ENCODE measurements at places on chromosomes 4 and X.
A peak's percentile ranks its signal among the peaks of the same experiment; 100 is the strongest.

DNA sequence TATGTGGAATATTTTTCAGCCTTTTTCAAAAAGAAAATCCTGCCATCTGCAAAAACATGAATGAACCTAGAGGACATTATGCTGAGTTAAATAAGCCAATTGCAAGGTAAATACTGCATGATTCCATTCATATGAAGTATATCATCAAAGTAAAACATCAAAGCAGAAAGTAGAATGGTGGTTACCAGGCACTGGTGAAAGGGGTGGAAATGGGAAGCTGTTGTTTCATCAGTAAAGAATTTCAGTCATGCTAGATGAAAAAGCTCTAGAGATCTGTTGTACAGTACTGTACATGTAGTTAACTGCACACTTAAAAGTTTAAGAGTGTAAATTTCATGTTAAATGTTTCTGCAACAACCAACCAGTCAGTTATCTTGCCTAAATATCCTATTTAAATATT lies 196.8 kb upstream of the ADGRL3 start:
- no peak for DNase-seq

DNA sequence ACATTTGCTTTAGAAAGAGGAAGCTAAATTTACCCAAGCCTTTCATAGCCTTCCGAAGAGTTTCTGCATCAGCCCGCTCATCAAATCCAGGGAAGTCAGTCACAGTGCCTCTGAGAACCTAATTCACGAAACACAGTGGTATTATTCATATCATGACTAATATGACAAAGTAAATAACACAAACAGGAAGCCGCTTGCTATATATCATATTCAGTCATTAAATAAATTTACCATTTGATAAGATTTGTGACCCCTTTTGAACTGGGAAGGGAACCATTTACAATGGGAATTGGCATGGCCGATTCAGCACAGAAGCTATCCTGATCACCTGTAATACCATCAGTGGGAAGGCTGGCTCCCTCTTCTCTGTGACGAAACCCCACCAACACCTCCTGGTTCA lies 10.5 kb downstream of the ANXA5 start:
- no peak for DNase-seq

DNA sequence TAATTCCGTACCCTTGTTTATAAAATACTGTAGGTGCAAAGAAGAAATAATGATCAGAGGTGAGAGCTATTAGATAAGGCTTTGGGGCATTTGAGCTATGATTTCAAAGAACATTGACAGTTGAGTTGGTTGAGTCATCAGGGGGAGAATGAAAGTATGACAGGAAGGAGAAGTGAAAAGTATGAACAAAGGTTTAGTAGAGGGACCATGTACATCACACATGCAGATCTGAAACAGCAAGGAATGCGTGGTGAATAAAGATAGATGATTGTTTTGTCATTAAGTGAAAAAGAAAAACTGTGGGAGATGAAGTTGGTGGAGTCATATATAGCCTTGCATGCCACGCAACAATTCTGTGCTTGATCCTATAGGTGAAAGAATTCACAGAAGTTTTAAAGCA lies 163.1 kb downstream of the ARAP2 start:
- no peak for DNase-seq

- DNase-seq = peak; percentile 66
These were observed 1414.7 kb upstream of the TENM3 start for GRCh38 chr4:180828455-180829018.

GRCh38 chrX:45502396-45502795 lies 301.7 kb upstream of the DIPK2B start:
- no peak for DNase-seq

DNA sequence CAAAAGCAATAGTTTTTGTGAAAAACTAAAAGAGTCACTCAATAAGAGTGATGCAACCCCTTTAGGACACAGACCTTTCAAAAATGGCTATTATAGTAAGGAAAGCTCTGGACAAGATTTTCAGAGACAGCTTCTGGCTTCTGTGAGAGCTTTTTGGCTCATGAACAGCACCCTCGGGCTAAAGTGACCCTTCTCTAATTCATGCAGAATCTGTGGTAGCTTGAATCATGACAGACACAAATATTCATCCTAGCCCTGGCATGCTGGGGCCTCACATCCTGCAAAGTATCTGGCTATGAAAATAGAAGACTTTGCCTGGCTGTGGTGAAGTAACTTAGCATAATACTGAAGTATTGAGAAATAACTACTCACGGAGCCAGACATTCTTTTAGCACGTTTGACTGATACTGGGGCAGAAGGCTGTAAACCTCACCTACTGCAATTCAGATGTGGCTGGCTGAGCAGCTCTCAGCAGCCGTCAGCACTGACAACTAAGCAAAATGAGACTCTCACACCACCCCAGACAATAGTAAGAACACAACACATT lies 327.3 kb downstream of the MAPK10 start:
- no peak for DNase-seq

DNA sequence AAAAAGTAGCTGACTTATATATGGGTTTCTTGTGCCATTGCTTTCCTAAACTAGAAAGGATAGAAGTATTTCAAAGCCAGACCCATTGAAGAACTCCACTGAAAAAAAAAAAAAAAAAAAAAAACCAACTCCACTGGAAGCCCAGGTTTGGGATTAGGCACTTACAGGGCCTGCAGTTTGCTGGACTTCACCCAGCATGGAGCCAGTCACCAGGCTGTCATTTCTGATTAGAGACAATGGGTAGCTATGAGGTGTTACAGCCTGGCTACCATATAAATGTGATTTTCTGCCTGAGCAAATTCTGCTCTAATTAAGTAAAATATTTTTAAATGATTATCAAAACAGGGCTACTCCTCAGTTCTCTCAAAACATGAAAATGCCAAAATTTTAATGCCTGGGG lies 49.5 kb downstream of the HS6ST2 start:
- no peak for DNase-seq

DNA sequence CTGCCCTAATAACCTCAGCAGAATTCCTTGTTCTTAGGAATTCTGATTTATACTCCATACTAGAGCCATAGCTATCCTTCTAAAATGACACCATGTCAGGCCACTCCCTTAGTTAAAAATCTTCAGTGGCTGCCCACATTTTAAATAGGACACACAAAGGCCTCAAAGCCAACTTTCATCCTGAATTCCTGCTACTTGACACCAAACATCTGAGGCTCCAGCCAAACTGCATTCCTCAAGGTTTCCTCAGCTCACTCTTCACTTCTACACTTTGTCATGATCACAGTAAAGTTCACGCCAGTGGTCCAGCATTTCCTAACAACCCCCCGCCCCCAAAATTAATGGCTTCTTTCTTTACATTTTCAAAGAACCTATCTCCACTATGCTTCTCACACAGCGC lies 124.3 kb downstream of the ADGRA3 start:
- no peak for DNase-seq

- DNase-seq = no peak
These were observed 3.8 kb downstream of the HS3ST1 start for GRCh38 chr4:11424856-11425255.

GRCh38 chr4:10366628-10367027 lies 90.6 kb downstream of the ZNF518B start:
- no peak for DNase-seq

DNA sequence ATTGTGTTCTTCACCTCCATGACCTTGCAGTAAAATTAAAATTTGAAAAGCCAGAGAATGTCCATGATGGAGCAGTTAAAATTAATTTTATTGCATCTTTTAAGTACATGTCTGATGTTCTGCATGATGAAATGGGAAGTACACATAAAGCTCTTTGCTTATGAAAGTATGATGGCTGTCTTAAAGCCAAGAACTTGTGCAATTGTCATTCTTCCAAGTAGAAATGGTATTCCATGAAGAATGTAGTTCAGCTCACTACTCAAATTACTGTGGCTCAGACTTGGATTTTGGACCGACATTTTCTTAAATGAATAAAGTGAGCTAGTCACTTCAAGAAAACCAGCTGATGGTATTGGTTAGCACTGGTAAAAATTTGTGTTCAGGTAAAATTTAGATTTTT lies 161.7 kb upstream of the CXCL13 start:
- DNase-seq = no peak

DNA sequence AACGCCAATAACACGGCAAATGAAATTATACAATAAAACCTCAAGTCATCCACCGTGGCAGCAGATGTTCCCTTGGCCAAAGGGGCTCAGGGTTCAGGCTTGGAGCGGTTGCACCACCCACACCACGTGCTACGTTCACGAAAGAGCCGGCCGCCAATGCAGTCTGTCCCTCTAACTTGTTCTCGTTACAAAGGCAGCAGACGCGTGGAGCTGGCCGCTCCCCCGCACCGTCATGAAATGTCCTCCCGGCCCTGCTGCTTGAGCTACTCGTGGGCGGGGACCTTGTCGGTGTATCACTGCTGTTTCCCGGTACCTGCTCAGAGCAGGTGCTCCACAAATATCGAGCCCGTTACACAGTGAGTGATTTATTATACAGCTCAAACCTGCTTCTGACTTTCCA lies 36.4 kb upstream of the MAN2B2 start:
- DNase-seq = no peak

DNA sequence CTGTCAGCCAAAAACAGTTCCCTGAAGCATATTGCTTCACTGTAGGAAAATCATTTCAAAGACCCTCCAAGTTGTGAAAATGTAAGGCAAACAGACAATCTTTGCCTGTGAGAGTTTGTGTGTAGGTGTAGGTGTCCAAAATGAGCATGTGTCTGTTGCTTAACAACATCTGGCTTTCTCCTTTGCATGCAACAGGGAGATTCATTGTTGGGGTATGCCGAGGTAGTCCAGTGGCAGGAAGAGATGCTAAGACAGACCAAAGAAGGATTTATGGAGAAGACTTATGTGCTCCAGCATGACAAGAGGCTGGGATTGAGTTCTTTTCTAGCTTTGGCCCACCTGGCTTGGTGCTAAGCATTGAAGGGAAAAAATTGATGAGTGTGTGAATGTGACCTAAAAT lies 29.8 kb upstream of the SMAD1 start:
- DNase-seq = no peak

GRCh38 chr4:138217567-138217966 lies 24.6 kb downstream of the SLC7A11 start:
- no peak for DNase-seq
